ENCODE measurements at places on chromosomes 6 and 20.

GRCh38 chr6:148466158-148466557 is 123.5 kb downstream of the SASH1 start:
- no peak for DNase-seq

GRCh38 chr6:1202201-1202600 is 109.7 kb upstream of the FOXQ1 start:
- DNase-seq = peak; percentile 3

- DNase-seq = no peak
Observed at GRCh38 chr6:15114061-15114460, 131.8 kb upstream of the JARID2 start.

- no peak for DNase-seq
Observed at GRCh38 chr20:9180481-9181257, 111.8 kb downstream of the PLCB4 start.

- no peak for DNase-seq
Observed at GRCh38 chr6:134308800-134309199, 9.1 kb downstream of the SGK1 start.

- DNase-seq = no peak
Observed at GRCh38 chr6:125922322-125922860, 34.2 kb upstream of the HINT3 start.

GRCh38 chr20:31606804-31607639 is 1.9 kb downstream of the ID1 start:
- no peak for DNase-seq

- no peak for DNase-seq
Observed at GRCh38 chr6:36666826-36667591, 11.5 kb upstream of the CDKN1A start.

DNA sequence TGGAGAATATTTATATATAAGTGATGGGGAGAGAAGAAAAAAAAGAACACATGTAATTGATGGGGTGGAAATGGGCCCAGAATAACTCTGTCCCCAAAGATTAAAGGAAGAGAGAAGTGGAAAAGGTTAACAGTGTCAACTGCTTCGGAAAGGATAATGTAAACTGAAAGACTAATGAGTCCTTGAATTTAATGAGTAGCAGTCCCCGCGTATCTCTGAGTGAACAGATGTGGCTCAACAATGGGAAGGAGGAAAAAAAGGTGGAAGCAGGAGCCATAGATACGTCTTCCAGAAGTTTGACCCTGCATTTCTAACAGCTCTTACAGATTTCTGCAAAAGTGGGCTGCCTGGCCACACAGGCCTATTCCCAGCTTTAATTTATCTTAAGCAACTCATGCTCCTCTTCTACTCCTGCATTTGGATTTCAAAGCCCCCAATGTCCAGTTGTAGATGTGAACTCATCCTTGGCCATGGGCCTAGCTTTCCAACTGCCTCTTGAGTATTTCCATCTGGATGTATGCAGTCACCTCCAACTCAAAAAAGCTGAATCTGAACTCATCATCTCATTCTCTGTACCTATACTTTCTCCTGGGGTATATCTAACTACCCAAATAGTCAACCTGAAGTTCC is 61.3 kb downstream of the DST start:
- DNase-seq = no peak

DNA sequence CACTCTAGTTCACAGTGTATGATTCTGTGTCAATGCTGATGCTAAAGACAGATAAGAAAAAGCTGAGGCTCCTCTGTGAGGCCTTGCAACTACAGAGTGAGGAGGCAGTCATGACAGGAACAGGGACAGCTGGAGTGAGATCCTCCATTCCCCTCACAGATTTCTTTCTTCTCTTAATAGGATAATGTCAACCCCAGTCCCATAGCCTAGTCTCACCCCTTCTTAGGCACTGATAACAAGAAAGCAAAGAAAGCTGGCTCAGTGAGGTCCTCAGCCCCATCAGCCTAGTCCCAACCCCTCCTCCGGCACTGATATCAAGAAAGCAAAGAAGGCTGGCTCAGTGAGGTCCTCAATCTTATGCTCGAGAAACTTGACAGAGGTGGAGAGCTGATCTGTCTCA is 2.1 kb upstream of the PTCHD4 start:
- no peak for DNase-seq

GRCh38 chr20:35274172-35275092 is 3.5 kb downstream of the MMP24OS start:
- DNase-seq = no peak

GRCh38 chr20:59300333-59301081 is at the start of gene EDN3:
Gene EDN3 (plus strand): TSS chr20:59300611. CDS start chr20:59300813, 202 bp downstream.
- no peak for DNase-seq

DNA sequence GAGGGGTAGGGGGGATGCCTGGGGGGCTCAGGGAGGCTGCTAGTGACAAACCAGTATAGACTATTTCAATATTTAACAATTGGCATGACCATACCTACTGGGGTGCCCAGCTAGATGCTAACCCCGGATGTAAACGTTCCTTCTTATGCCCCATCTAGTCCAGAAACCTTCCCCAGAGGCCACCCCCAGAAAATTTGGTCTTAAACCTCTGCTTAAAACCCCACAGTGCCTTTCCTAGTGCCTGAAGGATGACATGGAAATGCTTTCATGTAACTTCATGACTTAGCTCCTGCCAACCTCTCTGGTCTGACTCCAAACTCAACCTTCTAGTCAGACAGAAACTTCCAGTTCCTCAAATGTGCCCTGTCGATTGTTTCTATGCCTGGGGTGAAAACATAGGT is 52.0 kb downstream of the JPH2 start:
- DNase-seq = no peak

DNA sequence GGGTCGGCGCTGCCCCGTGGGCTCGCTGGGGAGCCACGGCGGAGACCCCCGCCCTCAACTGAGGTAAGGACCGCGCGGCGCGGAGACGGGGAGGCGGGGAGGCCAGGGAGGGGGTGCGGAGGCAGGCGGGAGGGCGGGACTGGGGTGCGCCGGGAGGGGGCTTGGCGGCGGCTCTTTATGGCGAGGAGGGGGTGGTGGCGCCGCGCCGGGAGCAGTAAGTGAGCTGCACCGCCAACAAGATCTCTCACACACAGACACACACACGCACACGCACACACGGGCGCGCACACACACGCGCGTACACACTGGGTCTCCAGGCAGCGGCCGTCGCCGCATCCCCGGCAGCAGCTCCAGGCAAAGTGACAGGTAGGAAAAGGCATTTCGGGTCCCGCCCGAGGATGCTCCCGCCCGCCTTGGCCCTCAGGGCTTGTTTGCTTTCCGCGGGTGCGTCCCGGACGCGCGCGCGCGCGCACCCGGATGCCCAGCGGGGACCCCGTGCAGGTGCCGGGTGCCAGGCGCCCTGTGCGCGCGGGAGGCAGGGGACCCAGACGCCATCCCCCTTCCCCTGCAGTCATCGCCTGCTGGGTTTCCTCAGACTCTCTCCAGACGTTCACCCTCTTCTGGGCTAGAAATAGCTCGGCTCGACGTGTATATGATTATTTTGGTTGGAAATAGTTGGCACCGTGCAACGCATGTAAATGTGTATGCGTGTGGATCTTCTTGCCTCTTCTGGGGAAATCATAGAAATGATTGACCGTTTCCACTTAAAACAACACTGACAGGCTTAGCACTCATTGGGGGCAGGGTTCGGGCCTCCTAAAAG is at the start of gene PLCB4:
TSS of gene PLCB4 (plus strand) at position 247 of the 823 bp plus-strand sequence. CDS start 238,728 bp downstream, outside the sequence.
- DNase-seq = no peak

DNA sequence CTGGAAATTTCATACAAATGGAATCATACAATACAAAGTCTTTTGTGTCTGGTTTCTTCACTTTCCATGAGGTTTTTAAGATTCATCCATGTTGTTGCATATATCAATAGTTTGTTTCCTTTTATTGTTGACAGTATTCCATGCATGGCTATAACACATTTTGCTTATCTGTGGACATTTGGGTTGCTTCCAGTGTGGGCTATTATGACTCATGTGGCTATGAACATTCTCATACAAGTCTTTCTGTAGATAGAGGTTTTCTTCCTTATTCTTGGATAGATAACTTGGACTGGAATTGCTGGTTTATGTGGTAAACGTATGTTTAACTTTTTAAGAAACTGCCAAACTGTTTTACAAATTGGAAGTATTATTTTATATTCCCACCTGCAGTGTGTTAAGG is 30.0 kb upstream of the KIF6 start:
- no peak for DNase-seq

GRCh38 chr6:20870493-20870892 is 336.2 kb downstream of the CDKAL1 start:
- no peak for DNase-seq

DNA sequence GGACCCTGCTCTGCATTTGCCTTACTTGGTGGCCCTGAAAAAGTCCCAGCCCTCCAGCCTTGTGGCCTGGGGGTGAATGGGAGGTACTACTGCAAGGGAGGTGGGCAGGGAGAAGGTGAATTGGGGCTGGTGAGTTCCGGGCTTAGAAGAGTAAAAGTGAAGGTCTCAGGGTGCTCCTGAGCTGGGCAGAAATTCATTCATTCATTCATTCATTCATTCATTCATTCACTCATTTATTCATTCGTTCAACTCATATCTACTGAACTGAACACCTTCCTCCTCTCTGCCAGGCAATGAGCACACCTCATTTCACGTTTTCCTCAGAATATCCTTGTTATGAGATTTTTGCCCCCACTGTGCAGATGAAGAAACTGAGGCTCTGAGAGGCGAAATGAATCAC is 6.7 kb upstream of the DLGAP4 start:
- no peak for DNase-seq

GRCh38 chr6:97412511-97412910 is 129.5 kb upstream of the MMS22L start:
- DNase-seq = no peak

GRCh38 chr20:19223640-19224039 is 11.2 kb downstream of the SLC24A3 start:
- DNase-seq = no peak

DNA sequence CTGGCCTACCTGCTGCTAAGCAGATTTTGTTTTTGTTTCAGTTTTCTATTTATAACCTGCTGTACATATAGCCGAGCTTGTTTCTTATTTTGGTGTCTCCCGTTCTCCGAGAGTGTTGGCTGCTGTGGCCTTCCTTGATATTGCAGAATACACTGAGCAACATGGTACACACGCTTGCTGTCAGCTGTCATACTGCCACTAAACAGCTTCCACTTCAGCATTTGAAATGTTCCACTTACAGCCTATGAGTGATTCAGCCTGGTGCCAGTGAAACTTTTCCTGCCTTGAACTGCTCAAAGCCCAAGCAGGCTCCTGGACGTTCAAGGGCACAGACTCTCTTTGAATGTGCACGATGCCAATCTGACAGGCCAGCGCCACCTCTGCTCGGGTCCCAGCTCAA is 87.1 kb downstream of the PSMG4 start:
- DNase-seq = no peak

- DNase-seq = no peak
Observed at GRCh38 chr20:21106171-21107017, at the start of gene LINC00237. Gene LINC00237 (minus strand): TSS chr20:21106358.

Data from stimulated activated CD8-positive, alpha-beta memory T cell treated with anti-CD3 and anti-CD28 coated beads, Interleukin-15, amount 100 ng/mL, for 48 hours (primary cell).